ENCODE measurements at places on chromosomes 7 and 10.

GRCh38 chr10:95236068-95236903 is 42.2 kb downstream of the ACSM6 start:
- DNase-seq, result peak; percentile 15

DNA sequence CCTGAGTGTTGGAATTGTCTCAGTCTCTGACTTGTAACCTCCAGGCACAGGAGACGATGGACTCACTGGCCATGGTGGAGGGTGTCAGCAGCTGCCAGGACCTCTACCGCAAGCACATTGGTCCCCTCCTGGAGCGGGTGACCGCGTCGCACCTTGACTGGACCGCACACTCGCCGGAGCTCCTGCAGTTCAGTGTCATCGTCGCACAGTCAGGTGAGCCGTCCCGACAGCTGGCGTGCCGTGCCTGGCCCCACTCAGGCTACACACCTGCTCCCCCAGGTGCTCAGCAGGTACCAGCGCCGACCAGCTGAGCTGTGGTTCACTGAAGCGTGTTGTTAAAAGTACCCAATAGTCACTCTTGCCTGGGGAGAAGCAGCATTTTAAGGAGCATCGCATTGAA is 36.7 kb upstream of the PRKAR1B start:
- DNase-seq, result no peak

GRCh38 chr10:133276100-133276434 is 601 bp downstream of the ADAM8 start:
- no peak for DNase-seq

GRCh38 chr10:28680358-28680752 is 3.0 kb downstream of the BAMBI start:
- DNase-seq, result no peak

GRCh38 chr10:132158122-132158741 is 28.5 kb upstream of the DPYSL4 start:
- no peak for DNase-seq

DNA sequence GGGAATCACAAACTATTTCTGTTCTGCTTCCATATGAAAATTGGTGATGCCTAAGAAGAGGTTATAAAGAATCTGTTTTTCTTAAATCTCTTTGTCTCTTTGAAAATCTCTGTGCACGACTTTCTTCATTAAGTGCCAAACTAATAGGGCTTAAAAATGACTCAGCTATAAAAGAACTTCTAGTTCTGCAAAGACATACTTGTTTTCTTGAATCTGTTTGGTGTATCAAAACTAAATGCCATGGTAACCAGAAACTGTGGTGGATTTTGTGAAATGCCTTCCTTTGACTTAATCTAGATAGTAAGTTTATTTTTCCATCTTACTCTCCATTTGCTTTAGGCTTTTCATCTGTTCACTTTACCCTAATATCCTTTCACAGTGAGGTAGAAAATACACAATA is 417.8 kb downstream of the PARD3 start:
- peak; percentile 81 for DNase-seq

GRCh38 chr10:95818668-95819067 is 62.7 kb downstream of the ENTPD1 start:
- DNase-seq, result peak; percentile 94

DNA sequence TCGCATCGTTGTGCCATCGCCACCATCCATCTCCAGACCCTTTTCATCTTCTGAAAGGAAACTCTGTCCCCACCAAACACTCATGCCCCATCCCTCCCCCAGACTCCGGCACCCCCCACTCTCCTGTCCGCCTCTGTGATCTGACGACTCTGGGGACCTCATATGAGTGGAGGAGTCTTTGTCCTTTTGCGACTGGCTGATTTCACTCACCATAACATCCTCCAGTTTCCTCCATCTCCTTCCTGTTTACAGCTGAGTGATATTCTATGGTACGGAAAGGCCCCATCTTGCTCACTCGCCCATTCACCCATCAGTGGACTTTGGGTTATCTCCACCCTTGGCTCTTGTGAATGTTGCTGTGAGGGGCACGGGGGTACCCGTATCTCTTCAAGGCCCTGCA is 11.8 kb upstream of the INSIG1 start:
- no peak for DNase-seq

GRCh38 chr10:7647062-7647664 is 19.6 kb downstream of the ITIH5 start:
- no peak for DNase-seq

- no peak for DNase-seq
Observed at GRCh38 chr10:6567884-6568283, 12.2 kb downstream of the PRKCQ start.

DNA sequence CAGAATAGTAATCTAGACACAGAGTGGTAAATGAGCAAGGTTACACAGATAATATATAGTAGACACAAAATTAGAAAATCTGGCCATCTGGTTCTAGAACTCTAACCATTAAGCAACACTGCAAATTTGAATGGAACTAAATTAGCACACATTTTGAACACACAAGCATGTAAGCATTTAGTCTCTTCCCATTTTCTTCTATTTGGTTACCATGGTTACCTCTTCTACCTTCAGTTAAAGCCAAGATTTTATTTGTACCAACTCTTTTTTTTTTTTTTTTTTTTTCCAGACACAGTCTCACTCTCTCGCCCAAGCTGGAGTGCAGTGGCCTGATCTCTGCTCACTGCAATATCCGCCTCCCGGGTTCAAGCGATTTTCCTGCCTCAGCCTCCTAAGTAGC is 790.5 kb downstream of the MAGI2 start:
- DNase-seq, result no peak

DNA sequence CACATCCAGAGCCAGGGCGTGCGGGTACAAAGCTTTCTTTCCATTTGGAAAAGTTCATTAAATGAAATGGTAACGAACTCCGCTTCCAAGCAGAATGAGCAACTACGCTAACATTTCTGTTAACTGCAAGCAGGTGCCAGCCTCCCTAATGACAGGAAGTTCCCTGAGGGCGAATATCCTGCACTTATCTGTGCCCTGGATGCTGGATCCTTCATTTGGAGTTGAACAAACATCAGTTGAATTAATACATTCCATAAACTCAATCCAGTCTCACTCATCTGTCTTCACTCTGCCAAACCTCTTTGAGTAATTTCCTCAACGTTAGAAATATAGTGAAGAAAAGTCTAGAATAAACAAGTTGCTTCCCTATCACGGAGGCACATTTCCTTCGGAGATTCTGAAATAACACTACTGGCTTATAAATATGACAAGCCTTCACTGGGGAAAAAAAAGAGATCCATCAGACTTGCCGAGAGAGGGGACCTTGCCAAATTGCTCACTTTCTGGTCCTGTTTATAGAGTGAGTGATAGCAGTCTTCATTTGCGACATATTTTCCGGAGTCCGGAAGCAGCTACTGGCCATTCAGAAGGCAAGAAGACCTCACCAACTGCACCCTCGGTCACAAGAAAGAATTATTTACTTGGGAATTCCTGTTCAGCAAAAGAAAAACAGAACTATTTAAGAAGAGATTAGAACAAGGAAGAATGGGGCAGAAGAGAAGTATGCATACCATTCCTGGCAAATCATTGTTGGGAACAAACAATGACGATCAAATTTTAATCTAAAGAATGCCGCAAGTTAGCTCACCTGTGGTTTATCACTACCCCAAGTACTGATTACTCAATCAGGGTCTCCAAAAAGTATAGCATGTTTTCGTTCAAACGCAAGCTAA is 196.4 kb downstream of the FAM107B start:
- DNase-seq, result peak; percentile 77

DNA sequence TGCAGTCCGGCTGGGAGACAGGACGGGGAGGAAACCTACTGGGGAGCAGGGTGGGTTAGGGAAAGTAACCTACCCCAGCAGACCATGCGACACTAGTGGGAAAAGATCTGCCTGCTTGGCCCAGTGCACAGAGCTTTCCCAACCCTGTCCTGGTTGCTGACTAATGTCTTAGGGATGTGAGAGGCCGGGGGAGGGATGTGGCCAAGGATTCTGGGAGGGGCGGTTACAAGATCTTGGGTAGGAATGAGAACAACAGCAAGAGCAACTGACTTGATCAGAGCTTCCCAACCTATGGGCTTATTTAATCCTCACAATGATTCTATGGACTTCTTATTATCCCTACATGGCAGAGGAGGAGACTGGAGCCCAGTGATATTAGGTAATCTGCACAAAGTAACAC is 24.0 kb upstream of the EIF5AL1 start:
- DNase-seq, result peak; percentile 93

DNA sequence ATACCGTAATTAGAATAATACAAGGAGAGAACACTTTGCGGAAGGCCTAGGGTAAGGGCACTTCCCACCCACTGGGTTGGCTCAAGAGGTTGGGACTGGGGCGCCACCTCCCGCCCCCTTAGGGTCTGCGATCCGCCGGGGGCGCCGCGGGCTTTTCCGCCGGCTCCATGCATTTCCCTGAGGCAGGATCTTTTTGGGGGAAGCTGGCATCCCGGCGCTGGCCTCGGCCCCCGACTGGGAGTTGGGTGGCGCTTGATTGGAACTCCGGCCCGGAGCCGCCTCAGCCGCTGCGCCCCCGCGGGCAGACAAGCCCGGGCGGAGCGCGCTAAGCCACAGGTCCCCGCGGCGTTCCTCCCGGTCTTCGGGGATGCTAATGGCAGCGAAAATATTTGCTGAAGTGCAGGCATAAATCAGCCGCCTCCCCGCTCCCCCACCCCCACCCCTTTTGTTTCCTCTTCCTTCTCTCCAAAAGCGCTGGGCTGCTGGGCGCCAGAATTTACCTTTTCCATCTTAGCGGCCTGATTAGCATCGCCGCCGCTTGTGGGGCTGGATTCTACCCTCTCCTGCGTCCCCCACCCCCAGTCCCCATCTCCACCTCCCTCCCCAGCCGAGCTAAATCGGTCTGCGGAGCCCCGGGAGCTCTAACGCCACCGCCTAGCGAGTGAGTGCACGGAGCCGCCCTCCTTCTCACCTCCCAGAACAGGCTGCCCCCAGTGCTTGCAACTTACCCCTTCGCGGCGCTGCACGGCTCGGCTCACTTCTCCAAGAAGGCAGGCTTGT is 5.1 kb downstream of the UNC5B start:
- no peak for DNase-seq

- DNase-seq, result no peak
Observed at GRCh38 chr10:15783941-15784636, 64.4 kb upstream of the ITGA8 start.

DNA sequence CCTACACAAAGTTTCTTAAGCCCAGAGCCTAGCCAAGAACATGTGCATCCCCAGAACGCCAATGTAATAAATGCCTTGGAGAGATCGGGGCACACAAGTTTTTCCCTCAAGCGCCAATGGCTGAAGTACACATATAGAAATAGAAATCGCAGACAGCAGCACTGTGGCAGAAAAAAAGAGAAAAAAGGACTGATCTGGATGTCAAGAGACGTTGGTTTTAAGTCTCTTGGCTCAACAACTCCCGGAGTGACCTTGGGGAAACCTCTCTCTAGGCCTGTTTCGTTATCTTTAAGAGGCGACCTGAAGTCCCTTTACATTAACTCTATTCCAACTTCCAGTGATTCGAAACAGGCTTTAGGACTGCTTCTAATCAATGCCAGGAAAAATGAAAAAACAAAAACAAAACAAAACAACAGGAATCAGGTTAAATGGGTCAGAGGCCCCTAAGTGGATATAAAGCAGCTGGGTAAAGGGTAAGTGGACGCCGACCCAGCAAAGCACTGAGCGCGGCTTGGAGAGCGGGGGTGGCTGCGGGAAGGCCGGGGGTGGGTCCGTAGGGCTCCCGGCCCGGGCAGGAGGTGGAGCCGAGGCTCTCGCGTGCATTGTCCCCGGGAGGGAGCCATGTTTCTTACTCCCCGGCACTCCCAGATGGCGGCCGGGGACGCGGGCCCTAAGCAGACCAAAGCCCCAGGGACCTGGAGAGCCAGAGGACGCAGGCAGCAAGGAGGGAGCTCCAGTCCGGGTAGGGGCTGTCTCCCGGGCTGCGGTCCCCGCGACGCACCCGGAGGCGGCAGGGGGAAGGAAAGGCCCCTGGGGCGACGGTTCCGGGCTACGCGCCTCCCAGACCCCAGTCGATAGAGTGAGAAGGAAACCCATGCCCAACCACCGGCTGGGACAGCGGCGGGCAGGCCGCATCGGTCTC is 757 bp downstream of the EIF3A start:
- peak; percentile 83 for DNase-seq

GRCh38 chr10:44911951-44912350 is 814 bp downstream of the TMEM72 start:
- no peak for DNase-seq

GRCh38 chr7:51141451-51142003 is 175.1 kb downstream of the COBL start:
- DNase-seq, result peak; percentile 69

DNA sequence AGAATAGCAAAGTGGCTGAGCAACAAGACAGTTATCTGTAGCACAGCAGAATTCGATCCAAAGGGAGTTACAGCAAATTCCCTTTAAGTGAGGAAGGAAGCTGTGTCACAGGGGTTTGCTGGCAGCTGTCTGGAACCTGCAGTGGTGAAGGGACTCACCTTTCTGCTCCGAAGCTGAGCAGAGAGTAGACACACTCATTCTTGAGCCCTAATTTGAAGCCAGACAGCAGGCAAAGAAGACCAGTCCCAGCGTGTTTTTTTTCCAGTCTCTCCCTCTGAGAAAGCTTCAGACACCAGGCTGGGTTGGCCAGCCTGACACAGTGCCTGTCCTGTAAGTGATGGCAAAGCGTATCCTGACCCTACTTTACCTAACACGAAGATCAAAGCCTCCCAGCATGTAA is 210.7 kb downstream of the TRIL start:
- no peak for DNase-seq

All from cardiac fibroblast (primary cell).